ENCODE measurements at places on chromosomes 4 and X.

GRCh38 chrX:19958552-19959486 is 32.0 kb downstream of the BCLAF3 start:
- no peak for DNase-seq

DNA sequence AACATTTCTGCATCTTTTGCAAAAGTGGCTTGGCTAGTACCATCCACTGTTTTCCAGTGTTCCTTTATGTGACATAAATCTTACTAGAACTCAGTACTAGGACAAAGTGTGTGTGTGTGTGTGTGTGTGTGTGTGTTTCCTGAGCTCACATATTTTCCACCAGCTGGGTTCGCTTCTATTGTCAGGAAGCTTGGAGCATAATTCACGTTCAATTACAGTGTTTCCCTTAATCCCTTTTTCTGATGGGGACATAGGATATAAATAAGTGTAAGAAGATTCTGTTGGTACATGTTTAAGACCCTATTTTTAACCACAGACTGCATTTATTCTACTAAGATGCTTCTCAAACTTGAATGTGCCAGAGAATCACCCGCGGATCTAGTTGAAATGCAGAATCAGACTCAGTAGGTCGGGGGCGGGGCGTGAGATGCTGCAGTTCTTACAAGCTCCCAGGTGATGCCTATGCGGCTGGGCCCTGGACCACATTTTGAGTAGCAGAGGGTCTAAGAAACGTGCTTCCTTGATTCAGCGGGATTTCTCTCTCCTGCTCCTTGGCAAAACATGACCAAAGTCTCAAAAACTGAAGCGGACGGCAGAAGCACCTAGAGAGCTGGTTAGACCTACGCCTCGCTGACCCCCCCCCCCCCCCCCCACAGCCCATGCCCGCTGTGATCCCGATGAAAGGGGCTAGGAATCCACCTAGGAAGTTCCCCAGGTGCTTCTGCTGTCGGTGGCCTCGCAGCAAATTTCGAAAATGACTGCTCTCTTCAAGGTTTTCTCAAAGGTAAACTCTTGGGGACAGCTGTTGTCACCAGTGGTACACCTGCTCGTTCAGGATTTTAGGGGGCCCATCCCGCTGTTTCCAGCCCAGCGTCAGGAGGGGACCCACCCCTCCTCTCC is 797 bp downstream of the CD99L2 start:
- no peak for DNase-seq

- DNase-seq, result no peak
Measured at GRCh38 chr4:82501154-82501442, 60.7 kb downstream of the TMEM150C start.

DNA sequence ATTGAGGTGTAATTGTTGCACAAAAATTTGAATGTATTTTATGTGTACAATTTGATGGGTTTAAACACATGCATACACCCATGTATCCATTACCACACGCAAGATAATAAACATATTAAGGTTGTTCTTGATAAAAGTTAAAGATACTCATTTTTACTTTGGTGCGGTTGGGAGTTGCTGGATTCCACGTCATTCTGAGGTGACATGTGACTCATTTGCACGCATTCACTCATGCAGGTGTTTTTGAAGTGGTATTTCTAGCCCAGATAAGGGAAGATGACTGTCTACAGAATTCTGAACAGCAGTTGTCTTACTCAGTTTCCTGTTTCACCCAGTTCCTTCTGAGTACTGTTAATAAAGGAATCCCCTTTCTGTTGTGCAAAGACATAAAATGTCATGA is 142.0 kb downstream of the RTL3 start:
- DNase-seq, result no peak

GRCh38 chr4:172497321-172497720 is 671.3 kb upstream of the GALNT7 start:
- no peak for DNase-seq

GRCh38 chr4:179313823-179314222 is 1871.6 kb upstream of the AGA start:
- no peak for DNase-seq

- peak; percentile 18 for DNase-seq
Measured at GRCh38 chr4:110510955-110511544, 35.1 kb downstream of the ENPEP start.

GRCh38 chr4:81421346-81422218 is 50.1 kb downstream of the RASGEF1B start:
- DNase-seq, result no peak

DNA sequence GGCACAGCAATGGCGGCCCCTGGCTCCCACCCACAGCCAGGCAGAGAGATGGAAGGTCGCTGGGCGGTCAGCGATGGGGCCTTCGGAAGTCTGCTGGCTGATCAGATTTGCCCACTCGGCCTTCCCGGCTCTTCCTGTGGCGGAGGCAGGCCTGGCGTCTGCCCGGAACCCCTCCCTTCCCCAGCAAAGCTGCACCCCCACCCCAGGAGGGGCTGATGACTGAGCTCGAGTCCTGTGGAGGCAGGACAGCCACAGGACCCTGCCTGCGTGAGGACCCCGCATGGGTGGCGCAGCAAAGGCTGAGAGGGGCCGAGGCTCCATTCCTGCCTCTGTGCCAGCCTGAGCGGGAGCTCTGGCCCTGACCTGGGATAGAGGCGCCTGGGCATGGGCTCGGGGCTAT is 34.8 kb downstream of the TACC3 start:
- DNase-seq, result no peak

DNA sequence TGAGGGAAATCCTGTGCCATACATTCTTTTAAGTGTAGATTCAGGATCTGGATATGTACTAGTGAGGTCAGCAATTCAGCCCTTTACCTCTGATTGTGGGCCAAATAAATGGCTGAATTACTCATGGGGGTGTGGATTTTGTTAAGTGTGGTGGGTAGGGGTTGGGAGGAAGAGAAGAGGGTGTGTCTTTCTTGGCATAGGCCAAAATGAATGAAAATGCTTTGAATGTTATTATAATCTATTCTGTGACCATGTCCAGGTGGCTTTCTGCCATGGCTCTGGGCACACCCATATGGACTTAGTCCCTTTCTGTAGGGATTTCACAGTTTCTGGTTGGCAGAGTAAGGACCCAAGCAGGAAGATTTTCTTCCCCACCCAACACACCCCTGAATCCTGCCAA is 244.3 kb downstream of the CBR4 start:
- DNase-seq, result peak; percentile 26

DNA sequence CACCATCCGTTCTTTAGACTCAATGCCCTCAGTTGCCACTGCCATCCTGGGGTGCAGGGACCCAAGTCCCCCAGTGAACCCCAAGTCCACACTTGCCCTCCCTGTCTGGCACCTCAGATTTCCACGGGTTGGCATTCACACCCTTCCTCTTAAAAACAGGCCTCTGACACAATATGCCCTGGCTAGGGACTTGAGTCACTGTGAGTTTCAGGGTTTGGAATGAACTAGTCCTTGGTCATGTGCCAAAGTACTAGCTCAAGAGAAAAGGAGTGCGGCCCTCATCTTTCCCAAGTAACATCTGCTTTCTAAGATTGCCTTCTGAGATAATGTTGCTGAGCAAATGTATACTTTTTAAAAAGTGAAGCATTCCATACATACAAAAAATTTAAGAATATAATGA is 134.0 kb downstream of the MID1 start:
- peak; percentile 1 for DNase-seq

- no peak for DNase-seq
Measured at GRCh38 chrX:2445662-2446623, 54.8 kb downstream of the DHRSX start.

DNA sequence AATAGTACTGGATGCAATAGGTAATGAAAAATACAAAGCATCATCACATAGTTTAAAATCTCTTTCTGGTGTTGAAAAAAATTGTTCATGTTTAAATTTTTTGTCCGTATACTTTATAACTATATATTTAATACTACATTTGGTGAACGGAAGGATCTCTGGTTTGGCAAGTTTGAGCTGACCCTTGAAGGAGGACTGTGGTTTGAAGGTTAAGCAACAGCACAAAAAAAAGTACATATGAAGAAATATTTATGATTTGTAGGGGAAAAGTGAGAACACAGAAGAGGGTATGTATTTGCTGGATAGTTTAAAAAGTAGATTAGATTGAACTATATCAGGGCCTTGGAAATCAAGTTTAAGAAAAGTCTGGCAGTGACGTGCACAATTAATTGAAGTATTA is 13.3 kb downstream of the SRP72 start:
- no peak for DNase-seq

DNA sequence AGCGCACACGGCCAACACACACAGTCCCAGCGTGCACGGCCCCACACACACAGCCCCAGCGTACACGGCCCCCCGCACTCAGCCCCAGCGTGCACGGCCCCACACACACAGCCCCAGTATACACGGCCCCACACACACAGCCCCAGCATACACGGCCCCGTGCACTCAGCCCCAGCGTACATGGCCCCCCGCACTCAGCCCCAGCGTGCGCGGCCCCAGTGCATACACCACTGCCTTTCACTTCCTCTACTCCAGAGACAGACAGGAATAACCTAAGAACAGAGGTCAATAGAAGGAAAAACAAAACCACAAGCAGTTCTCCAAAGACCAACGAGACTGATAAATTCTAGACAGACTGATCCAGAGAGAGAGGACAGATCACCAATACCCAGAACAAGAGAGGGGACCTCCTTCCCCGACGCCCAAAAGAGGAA is 17.1 kb downstream of the GAK start:
- no peak for DNase-seq

- no peak for DNase-seq
Measured at GRCh38 chr4:104815665-104816064, 321.0 kb upstream of the CXXC4 start.

Measured in H54 (cell line).